Right ventricle myocardium superior (tissue), 1 donor: ENCODE measurements at places on chromosomes 16 and 17. TPM values are rescaled to one million over a fixed set of nuclear protein-coding genes. Genes with fewer than 3 reads are reported as not detected.

The C16orf92 gene
- total RNA-seq = not detected

GRCh38 chr17:80498242-80498919 lies 22.0 kb upstream of the NPTX1 start:
- peak; percentile 64 for DNase-seq

- DNase-seq = peak; percentile 86
These were observed 699 bp upstream of the MAP1LC3B start for GRCh38 chr16:87391324-87391949.

DNA sequence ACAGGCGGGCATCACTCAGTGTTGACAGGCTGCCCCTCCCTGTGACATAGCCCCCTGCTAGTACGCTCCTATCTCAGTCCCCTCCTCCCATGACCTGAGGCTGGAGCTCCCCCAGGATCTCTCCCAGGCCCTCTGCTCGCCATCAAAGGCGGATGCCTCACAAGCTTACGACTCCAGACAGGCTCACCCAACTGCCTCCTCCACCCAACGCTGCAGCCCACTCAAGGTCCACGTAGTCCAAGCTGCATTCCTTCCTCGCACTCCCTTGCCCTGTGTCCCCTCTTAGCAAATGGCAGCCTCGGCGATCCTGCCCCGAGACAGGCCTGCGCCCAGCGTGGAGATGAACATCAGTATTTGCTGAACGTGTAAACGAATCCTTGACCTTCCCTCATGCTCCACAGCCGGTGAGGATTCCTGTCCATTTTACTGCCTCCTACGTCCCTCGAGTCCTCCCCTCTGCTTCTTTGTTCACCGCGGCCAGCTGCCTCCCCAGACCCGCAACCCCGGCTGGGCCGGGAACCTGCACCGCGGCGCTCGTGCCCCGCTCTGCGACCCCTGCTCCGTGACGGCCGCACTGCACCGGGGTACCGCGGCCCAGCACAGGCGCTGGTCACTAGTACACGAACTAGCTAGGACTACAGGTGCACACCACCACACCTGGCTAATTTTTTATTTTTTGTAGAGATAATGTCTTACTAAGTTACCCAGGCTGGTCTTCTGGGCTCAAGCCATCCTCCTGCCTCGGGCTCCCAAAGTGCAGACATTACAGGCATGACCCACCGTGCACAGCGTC lies 838 bp upstream of the TMEM97 start:
- no peak for DNase-seq
